IMR-90 (cell line): ENCODE measurements at places on chromosomes 1 and 21. TPM values are rescaled to one million over a fixed set of nuclear protein-coding genes. Genes with fewer than 3 reads are reported as not detected.

DNA sequence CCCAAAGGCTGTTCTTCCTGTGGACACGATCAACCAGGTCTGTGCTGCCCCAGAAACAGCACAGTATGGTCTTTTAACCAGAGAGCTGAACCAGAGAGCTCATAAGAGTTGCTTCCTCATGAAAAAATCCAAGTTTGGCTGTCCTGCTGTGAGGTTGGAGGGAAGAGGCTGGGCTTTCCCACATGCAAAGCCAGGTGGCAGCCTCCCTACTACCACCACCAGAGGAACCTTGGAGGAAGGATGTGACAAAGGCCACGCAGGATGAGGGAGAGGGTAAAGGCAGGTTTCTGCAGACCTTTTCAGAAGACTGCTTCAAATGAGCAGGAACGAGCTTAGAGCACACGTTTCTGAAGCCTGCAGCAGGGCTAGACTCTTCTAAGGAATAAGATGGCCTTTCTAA lies 27.1 kb downstream of the FAM78B start:
- DNase-seq = no peak

The HPCA gene
- not detected in 2 replicates for total RNA-seq

DNA sequence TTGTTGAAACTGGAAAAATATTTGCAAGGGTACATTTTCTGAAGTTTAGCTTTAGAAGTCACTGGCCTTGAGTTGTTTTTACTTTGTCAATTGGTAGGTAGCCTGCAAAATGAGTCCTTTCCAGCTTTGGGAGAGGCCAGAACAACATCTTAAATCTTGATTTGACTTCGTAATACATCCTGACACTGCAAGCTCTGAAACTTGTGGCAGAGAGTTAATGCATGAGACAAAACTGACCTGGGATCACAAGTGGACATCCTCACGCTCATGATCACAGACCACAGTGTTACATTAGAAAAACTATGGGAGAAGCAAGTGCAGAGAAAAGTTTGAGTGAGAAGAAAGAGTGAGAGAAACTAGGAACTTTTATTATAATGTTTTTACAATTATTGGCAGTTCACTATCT lies 550.9 kb downstream of the USP25 start:
- DNase-seq = no peak

DNA sequence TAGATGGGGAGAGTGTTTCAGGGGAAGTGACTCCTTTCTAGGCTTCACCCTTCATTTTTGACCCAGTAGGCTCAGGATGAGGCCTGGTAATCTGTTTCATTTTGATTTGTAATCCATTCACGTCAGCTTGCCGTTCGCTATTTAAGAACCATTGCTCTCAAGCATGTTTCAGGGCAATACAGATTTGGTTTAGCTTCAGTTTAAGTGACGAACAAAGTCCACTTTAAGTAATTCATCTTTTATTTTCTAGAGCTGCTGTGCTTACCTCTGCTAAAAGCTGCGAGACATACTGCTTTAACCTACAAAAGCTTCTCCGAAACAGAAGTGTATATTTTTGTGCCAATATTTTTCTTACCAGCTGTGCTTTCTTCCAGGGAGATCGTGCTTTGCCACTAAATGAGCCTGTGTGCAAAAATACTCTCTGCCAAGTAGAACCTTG lies 8.9 kb upstream of the FMO3 start:
- no peak for DNase-seq

The FCER1G gene
- not detected in 2 replicates for total RNA-seq

GRCh38 chr21:26070822-26071425 lies 99.6 kb downstream of the APP start:
- peak; percentile 45 for DNase-seq

The AGT gene
- total RNA-seq = under 0.01 and 0.18 TPM in 2 replicates

DNA sequence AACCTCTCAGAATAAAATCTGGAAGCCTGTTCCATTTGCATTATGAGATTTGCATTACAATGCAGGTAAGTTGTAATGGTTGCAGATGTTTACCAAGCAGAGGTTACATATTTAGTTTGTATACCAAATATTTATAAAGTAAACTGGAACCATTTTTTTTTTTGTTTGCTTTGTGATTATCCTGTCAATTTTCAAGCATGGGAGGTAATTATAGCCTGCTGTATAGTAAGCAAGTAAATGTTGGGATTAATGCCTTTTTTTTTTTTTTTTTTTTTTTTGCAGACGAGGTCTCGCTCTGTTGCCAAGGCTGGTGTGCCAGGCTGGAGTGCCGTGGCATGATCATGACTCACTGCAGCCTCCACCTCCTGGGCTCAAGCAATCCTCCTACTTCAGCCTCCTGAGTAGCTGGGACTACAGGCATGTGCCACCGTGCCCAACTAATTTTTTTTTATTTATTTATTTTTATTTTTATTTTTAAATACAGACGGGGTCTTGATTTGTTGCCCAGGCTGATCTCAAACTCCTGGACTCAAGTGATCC lies 21.0 kb downstream of the NFYC start:
- DNase-seq = no peak

DNA sequence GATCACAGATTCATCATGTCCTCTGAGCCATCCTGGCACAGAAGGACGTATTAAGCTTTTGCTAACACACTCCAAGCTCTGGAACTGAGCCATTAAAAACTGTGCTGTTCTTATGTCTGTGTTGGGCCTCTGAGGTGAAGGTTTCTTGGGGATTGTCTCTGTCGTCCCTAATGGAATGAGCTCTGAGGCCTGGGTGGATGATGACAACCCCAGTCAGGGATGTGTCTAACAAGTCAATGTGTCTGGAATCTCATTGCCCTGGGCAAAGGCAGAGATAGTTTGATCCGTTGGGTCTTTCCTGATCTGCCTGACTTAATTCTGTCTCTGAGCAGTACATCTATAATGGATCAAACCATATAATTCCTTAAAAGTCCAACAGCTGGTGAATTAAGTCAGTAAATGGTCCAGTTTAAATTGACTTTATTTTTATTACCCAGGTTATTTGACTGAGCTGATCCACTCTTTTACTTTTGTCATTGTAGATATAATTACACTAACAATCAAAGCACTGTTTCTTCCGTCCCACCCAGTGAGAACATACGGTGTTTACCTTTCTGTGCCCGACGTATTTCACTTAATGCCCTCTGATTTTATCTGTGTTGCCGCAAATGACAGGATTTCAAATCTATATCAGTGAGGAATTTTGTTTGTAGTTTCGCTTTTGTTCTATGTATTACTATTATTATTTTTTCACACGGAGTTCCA lies 38.8 kb upstream of the OR2B11 start:
- no peak for DNase-seq

The ACTN2 gene
- total RNA-seq = under 0.01 TPM in 2 replicates

The SORT1 gene
- 16.7 and 18.9 TPM in 2 replicates for total RNA-seq

- DNase-seq = no peak
These were observed 73.1 kb upstream of the TSHB start for GRCh38 chr1:114956570-114956969.

GRCh38 chr1:245790441-245790840 lies 635.7 kb downstream of the KIF26B start:
- peak; percentile 52 for DNase-seq

- no peak for DNase-seq
These were observed 411.3 kb downstream of the NPHP4 start for GRCh38 chr1:5580926-5581325.

The CELA3B gene
- total RNA-seq = not detected in 2 replicates

The DMRTA2 gene
- not detected in 2 replicates for total RNA-seq

- DNase-seq = peak; percentile 40
These were observed 131.9 kb upstream of the LYPLAL1 start for GRCh38 chr1:219041818-219042217.

- peak; percentile 33 for DNase-seq
These were observed 323.7 kb downstream of the HHIPL2 start for GRCh38 chr1:222224156-222224555.

The SEMA4A gene
- 0.18 and 0.28 TPM in 2 replicates for total RNA-seq

DNA sequence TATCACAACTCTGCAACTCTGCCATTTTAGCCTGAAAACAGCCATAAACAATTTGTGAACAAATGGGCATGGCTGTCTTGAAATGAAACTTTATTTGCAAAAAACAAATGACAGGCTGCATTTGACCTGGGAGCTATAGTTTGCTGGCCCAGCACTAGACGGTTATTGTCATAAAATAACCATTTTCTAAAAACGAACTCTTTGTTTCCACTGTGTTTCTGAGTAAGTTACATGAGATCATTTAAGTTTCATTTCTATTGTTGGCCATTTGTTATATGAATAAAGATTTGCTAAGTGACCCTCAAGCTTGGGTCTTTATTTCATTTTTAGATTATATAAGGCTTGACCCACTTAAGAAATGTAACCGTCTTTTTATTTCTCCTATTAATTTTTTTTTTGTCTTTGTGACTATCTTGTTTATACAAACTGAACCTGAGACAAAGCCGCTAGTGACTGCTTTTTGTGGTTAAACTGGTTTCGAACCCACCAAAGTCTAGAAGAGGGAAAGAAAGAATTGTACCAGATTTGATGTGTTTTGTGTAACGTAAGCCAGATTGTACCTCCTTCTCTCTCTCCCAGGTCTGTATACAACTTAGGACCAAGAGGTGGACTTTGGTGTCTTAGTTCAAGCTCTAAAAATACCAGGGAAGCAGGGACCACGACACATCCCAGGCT lies 12.9 kb upstream of the KCNJ15 start:
- DNase-seq = no peak

GRCh38 chr1:200184196-200184595 lies 156.7 kb downstream of the NR5A2 start:
- DNase-seq = peak; percentile 54

DNA sequence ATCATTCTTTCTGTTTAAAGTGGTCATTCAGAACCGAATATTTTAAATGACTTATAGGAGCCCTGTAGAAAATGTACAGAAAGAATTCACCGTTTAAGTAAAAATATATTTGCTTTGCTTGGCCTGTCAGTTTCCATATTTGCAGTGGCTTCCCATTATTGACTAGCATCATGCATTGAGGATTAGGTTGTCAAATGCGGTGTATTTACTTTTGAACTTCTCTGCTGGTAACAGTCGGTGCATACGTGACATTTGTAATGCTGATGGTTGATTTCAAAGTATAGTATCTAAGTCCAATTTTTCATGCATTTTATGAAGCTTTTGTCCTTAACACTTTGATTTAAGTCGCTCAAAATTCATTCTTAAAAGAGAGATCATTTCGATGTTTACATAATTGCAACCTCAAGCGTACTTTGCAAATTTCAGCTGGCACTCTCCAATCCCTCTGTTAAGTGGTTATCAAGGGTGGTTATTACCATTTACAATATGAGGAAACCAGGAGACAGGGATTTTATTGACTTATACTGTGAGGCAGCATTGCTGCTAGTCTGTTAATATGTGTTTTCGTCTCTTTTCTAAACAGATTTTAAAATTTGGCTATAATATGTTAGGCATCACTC lies 201.6 kb downstream of the SDCCAG8 start:
- no peak for DNase-seq
